ENCODE measurements at places on chromosomes 5 and 9. TPM values are rescaled to one million over a fixed set of nuclear protein-coding genes. Genes with fewer than 3 reads are reported as not detected.

Gene PRSS3
- not detected for polyA plus RNA-seq

Gene FOXI1
- not detected for polyA plus RNA-seq

Gene SCGB3A2
- not detected for polyA plus RNA-seq

Gene FAM163B
- polyA plus RNA-seq: not detected

Gene CDH9
- not detected for polyA plus RNA-seq

Data from hindlimb muscle (tissue), 1 donor.